Stomach (tissue), 19 donors: ENCODE measurements at places on chromosomes 1 and 21. TPM values are rescaled to one million over a fixed set of nuclear protein-coding genes. Genes with fewer than 3 reads are reported as not detected.

NBPF6 gene
- not detected for total RNA-seq

- DNase-seq: no peak
Measured at GRCh38 chr21:40060083-40060677, 192.9 kb downstream of the PCP4 start.

- no peak for DNase-seq
Measured at GRCh38 chr1:153293851-153294250, 18.9 kb downstream of the PGLYRP3 start.

GRCh38 chr21:14926186-14926585 lies 138.6 kb downstream of the NRIP1 start:
- no peak for DNase-seq

DNA sequence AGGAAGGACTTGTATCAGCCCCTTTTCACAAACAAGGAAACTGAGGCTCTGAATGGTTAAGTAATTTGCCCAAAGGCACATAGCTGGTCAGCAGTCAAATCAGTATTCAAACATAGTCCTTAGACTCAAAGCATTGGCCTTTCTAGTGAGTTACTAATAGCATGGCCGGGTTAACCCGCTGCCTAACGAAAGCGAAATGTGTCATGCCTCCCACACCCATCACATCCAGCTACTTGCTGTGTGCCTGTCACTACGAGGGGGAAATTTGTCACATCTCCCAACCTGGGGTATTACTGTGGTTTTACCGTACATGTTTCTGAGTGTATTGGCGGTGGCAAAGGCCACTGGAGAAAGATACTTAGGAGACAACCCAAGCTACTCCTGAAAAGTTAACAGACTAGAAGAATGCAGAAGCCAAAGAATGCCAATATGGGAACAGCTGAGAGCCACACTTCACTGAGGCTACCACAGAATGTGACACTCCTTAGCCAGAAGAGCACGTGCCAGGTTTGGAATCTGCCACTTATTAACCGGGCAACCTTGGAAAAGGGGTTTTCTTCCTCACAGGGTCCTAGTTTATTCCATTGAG lies 363.5 kb downstream of the KCNH1 start:
- no peak for DNase-seq
